ENCODE measurements at places on chromosomes 7 and 10.

- DNase-seq: no peak
These were observed 134.1 kb downstream of the FZD1 start for GRCh38 chr7:91398341-91398740.

GRCh38 chr7:151125470-151125845 is 39.2 kb downstream of the AGAP3 start:
- no peak for DNase-seq

GRCh38 chr7:101235050-101235449 is 2.6 kb downstream of the CLDN15 start:
- no peak for DNase-seq

- no peak for DNase-seq
These were observed 70.2 kb upstream of the ANK3 start for GRCh38 chr10:60459701-60460457.

GRCh38 chr10:6348096-6348874 is 145.6 kb downstream of the PFKFB3 start:
- DNase-seq: peak; percentile 74

DNA sequence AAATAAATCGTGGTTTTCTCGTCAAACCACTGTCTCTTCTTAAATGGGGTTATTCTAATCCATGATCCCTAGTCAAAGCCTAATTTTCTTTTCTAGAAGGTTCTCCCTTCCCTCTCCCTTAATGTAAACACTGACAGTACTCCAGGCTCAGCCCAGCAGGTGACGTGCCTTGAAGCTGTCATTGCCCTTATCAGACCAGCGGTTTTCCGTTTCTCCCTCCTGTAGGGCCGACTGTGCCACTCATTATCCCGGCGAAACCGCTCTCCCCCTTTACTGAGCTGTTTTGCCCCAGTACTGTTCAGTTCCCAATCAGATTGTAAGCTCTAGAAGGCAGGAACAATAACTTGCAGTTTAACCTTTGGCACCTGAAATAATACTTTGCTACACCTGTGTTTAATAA is 153.5 kb upstream of the RHEB start:
- no peak for DNase-seq

- DNase-seq: no peak
These were observed 368.3 kb downstream of the SFMBT2 start for GRCh38 chr10:7042419-7043054.

DNA sequence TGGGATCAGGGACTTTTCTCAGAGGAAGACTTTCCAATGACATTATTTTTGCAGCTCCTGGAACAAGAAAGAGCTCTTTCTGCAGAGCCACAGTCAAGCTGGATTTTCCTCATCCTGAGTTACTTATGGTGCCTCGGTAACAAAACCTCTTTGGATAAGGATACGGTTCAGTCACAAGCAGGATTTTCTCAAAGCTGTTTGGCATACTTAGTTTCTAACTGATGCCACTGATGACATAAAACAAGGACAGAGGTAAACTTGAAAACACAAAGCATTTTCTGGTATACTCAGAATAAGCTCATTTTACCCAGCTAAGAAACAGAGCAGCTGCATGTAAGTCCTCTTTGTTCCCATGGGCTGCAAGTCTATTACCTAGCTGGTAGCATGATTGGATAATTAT is 340.9 kb upstream of the MEOX2 start:
- no peak for DNase-seq

GRCh38 chr7:76294344-76295024 is 8.0 kb upstream of the HSPB1 start:
- no peak for DNase-seq

- DNase-seq: no peak
These were observed 12.0 kb upstream of the SP8 start for GRCh38 chr7:20798694-20799121.

DNA sequence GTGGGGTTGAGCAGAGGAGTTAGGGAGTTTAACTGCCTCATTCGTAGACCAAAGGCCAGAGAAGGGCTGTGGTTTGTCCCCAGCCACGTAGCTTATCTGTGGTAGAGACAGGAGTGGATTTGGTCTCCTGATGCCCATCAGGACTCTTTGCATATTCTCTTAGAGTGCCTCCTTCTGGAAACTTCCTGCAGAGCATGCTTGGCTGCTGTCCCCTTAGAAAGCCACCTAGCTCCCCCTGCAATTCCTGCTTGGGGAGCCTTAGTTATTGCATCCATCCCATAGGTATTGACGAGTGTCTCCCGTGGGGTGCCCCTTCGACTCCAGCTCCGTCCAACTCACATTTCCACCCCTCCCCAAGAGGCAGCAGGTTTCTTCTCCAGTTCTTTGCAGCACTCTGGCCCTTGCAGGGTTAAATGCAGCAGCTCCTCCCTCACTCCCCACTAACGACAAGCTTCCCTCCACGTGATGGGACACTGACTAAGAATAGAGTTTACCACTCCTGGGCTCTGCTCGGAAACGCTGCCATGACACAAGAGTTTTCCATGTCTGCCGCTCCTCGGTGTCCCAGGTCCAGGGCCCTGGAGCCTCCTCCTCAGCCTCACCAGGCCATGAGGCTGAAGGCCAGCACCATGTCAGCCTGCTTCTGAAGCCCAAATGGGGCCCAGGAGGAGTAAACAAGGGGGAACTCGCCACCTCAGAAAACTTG is 147.8 kb upstream of the UNC5B start:
- no peak for DNase-seq

GRCh38 chr7:144410441-144410840 is 6.9 kb upstream of the NOBOX start:
- no peak for DNase-seq

DNA sequence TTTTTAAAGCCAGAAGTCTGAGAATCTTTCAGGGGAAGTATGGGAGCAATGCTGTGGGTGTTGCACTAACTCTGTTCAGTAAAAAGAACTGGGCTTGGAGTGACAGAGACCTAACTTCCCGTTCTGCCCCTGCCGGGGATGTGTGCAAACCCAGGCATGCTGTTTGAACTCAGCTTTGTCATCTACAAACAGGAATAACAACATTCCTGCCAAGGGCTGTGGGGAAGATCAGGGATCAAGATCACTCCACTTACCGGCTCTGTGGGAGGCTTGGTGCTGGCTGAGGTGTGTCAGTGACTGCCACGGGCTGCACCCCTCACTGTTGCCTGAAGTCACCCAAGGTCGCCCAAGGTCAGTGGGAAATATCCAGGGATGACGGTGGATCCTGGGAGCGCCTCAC is 23.1 kb upstream of the DRGX start:
- no peak for DNase-seq

DNA sequence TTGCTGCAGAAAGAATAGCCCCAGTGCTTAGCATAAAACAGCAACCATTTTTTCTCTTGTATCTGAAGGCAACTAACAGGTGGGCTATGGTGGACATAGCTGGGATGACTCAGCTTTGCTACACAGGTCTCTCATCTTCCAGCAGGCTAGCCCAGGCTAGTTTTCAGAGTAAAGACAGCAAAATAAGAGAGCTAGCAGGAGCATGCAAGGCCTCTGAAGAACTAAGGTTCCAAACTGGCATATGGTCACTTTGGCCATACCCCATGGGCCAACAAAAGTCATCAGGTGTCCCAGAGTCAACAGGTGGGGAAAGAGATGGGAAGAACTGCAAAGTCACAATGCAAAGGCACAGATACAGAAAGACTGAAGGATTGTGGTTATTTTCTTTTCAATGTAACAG is 571.6 kb upstream of the MGMT start:
- DNase-seq: no peak

- DNase-seq: no peak
These were observed 68.3 kb upstream of the DNAJB6 start for GRCh38 chr7:157268540-157268939.

DNA sequence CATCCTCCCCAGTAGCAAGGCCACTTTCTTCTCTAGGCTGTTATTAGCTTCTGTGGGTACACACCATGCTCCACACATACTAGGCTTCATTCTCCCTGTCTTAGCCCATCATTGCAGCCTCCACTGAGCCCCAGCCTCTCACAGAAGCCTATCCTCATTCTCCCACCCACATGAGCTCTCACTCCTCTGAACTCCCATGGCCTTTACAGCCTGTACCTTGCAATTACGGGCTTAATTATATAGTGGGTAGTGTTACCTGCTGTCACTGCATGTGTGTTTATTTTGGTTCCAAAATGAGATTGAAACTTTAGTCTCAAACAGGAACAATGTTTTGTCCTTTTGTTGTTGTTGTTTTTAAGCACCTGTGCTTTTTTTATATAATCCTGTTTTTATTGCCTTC is 460.0 kb downstream of the KCNMA1 start:
- no peak for DNase-seq

DNA sequence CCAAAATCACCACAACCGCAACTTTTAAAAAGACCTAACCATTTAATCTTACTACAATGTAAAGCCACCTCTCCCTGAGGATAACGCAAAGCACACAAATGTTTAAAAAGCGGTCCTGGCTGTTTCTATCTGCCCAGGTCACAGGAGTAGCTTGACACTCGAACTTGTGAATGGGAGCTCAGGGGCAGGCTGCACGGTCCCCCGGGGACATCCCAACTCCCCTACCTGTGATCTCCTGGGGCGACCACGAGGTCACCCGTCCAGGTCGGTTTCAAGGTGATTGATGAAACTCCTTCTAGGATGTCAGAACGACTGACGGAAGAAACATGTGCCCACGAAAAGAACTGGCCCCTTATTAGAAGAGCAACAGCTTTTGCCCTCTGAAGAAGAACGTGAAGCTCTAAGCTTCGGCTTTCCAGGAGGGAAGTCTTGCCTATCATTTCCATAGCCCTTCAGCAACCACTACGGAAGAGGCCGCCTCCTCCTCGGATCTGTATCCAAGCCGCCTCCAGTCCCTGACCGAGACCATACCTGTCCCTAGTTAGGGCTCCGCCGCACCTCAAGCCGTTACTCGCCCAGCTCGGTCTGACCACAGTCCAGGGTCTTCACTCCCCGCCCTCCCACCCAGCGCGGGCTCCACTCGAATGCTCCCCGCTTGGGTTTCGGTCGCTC is 459 bp downstream of the CYCS start:
- DNase-seq: no peak

DNA sequence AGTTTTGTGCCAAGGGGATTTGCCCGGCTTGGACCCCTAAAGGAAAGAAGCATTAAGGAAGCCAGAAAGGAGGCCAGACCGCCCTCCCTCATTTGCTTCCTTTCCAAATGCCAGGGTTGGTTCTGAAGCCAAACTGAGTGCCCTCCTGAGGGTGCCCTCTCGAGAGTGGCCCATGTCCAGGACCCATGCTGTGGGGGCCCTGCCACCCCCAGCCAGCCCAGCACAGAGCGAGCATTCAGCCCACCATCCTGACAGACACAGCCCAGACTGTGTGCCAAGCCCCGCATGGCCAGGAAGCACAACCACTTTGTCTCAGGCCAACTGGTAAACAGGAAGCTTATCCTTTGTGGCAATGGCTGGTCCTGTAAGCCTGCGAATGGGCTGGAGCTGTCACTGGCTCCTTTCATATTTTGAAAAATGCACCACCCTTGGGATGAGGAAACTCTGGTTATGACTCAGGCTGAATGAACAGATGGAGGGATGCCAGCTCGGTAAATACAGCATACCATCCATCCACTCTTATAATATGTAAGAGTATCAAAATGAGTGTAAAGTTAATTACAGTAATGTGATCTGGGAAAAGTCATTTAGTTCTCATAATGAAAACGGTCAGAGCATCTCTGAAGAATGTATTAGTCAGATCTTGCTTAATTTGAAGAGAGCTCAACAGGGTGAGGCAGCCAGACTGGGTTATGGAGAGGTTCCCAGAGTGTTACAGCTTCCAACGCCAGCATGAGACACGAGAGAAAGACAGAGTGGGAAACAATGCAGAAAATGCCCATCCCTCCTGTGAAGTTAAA is 65.0 kb downstream of the STK17A start:
- DNase-seq: peak; percentile 52

- no peak for DNase-seq
These were observed 300.0 kb upstream of the SP8 start for GRCh38 chr7:21086688-21087087.

DNA sequence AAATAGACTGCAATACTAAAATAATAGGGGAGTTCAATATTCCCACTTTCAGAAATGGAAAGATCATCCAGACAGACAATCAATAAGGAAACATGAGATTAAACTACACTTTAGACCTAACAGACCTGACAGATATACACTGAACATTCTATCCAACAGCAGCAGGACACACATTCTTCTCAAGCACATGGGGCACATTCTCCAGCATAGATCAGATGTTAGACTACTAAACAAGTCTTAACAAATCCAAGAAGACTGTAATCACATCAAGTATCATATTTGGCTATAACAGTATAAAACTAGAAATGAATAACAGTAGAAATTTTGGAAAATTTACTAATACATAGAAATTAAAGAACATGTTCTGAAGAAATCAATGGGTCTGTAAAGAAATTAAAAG is 458.9 kb upstream of the ANKRD30A start:
- DNase-seq: no peak

DNA sequence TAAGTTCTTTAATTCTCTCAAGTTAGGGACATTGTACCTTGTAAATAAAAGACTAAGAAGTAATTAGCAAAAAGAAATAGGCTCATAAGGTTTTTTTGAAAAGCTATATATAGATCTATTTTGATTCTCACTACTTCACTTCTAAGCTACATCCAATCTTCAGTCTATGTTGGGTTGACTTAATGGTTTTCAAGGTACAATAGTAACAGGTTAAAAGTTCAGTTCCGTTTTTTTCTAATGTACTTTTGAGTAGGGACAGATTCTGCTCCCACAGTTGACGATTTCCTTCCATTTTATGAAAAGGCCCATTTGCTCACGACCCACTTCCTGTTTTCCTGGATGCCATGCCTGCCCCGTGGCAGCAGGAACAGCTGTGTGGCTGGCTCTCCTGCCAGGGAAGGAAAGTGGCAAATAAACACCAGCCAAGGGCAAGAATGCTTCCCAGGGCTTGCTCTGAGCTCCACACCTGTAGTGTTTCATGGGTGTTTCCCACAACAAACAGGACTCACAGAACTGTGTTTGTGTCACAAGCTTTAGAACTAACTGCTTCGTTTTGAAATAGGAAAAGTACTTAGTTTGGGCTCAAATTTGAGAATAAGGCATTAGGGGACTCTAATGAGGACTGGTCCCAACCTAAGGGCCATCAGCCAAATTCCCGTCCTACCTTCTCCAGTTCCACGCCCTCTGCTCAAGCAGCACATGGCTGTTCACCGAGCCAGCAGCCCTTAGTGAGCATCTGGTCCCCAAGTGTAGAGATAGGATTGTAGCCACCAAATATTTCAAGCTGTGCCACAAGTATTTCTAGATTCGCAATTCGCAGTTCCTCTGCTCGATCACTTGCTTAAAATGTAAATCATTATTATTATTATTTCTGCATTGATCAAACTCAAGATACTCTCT is 240.7 kb downstream of the COBL start:
- no peak for DNase-seq

GRCh38 chr10:80535671-80536360 is 1.9 kb upstream of the SH2D4B start:
- DNase-seq: peak; percentile 78
